Tibial nerve (tissue), 4 donors: ENCODE measurements at places on chromosomes 5 and 9. TPM values are rescaled to one million over a fixed set of nuclear protein-coding genes. Genes with fewer than 3 reads are reported as not detected.

- no peak for DNase-seq
Observed at GRCh38 chr9:101140764-101141163, 112.2 kb downstream of the PLPPR1 start.

DNA sequence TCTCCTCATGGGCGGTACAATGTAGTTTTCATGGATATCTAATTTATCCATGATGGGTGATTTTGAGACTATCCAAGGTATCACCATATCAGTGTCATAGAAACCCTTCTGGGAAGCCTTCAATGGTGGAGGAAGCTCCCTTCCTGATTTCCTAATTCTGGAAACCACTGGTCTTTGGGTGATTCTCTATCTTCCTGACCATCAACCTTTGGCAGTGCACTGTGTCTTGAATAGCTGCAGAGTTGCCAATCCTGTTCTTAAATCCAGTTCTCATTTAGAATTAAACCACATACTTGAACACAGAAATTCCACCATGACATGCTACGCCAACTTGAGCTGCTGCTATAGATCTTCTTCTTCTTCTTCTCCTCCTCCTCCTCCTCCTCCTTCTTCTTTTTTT lies 161.7 kb upstream of the KLF9 start:
- no peak for DNase-seq

GRCh38 chr5:172550096-172550765 lies 90.8 kb upstream of the NEURL1B start:
- no peak for DNase-seq

DNA sequence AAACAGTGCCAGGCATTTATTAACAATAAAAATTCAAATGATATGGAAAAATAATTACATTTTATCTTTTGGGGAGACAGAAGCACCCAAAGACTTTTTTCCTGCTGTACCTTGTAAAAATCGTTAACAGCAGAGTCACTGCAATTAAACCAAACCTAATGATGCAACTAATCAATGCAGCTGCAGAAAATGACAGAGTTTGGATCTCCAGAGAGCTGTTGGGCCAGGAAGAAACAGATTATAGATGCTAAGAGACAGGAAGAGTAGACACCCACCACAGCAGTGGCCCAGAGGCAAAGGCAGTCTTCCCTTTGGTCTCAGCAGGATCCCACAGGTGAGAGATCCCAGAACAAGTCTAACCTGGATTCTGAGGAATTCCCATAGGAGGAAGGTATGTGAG lies 53.0 kb downstream of the SPOCK1 start:
- no peak for DNase-seq

- DNase-seq, result no peak
Observed at GRCh38 chr9:118609355-118610044, 759.7 kb downstream of the BRINP1 start.

DNA sequence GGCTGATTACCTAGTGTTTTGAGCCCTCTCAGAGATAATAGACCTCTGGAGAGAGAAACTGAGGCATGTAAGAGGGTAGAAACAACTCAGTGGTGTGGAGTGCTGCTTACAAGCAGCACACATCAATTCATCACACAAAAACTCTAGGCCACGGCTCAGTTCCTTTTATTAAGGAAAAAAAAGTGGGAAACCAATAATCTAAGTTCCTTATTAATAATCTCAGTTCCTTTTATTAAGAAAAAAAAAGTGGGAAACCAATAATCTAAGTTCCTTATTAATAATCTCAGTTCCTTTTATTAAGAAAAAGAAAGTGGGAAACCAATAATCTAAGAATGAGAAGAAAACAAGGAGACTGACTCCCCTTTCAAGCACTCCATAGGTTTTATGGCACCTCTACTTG lies 28.0 kb downstream of the TXNDC8 start:
- no peak for DNase-seq

- DNase-seq, result no peak
Observed at GRCh38 chr9:134466869-134467616, 140.8 kb downstream of the RXRA start.

DNA sequence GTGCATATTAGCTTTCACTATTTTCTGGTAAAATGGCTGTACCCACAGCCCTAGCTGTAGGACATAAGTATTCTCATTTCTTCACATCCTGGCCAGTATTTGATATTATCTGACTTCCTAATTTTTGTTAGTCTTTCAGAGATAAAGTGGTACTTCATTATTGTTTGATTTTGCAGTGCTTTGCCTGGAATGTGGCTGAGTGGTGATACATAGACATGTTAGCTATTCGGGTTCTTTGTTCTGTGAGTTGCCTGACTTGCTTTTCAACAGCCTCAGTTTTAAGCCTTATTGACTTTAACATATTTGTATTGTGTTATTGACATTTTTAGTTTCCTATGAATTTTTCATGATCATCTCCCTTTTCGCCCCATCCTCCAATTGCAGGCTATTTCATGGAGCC lies 161.1 kb downstream of the GABBR2 start:
- no peak for DNase-seq

Gene PAEP
- not detected for total RNA-seq

Gene SHISAL2B
- total RNA-seq, result not detected

Gene PRRT1B
- not detected for total RNA-seq
